Cerebellum (tissue), 4 donors: ENCODE measurements at places on chromosomes 6 and 20. TPM values are rescaled to one million over a fixed set of nuclear protein-coding genes. Genes with fewer than 3 reads are reported as not detected.
A peak's percentile ranks its signal among the peaks of the same experiment; 100 is the strongest.

DNA sequence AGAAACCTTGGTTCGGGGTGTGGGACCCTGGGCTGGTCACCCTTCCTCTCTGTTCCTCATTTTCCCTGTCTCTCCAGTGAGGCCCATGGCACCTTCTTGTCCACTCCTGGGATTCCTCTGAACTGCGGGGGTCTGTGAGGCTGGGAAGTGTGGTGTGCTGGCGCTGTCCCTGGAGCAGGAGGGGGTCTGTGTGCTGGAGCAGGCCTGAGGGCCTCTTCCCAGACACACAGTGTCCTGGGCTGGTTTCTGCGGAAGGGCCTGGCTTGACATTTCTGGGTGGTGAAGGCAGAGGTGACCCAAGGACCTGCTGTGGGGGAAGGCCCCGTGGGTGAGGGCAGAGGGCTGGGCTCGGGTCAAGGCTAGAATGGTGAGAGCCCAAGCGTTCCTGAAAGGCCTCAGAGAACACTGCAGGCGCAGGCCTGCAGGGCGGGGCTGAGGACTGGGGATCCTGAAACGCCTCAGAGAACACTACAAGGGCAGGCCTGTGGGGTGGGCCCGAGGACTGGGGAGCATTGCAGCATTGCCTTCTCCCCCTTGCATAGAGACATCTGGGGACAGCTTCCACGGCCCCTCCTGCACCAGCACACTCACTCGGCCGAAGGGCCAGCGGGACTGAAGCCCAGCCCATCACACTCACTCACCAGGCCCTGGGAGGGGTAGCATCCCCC is 10.6 kb upstream of the BAK1 start:
- no peak for DNase-seq

DNA sequence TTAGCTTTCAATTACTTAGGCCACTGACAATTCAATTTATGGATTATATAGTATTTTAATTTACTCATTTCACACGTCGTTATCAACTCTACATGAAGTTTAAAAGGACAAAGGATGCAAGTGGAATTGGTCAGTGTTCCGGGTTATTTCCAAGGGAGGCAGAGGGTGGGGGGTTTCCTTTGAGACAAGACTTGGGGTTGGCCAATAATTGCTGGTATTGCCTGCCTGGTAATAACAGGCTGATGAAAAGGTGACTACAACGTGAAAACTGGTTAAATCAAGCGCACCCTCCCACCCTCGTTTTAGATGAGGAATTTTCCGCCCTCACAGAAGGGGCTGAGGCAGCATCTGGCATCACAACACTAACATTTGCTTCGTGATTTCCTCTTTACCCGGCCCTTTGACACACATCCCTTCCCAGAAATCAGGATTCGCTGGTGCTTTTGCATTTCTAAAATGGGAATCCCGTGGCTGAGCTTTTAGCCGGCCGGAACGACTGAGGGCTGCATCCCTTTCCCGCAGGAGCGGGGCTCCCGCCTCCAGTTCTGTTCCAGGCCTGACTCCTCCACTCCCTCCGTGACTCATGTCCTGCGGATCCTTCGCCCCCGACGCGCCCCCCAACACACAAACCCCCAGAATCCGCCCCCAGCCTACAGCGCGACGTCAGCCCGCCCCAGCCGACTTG is 999 bp upstream of the PIM1 start:
- peak; percentile 50 for DNase-seq

DNA sequence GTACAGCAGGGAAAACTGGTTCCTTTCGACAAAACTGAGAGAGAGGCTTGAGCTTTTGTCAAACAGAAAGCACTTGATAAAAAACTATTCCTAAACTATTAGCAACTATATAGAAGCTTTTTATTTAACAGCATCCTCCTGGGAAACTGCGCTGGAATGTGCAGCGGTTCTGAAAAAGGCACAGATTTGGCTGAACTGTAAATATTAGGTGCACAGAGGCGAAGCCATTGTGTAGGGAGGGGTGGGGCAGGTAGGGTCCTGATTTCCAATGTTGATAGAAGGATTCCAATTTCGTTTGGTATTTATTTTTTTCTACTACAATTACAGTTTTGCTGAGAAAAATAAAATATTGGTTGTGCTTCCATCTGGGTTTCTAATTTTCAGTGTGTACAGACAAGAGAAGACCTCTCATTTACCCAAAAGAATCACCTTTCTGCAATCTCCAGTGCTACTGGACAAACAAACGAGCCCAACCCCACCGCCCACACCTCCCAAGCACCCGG is 698 bp upstream of the SH3BGRL2 start:
- no peak for DNase-seq

- no peak for DNase-seq
These were observed 10.5 kb downstream of the SYNGAP1 start for GRCh38 chr6:33430334-33430733.

DNA sequence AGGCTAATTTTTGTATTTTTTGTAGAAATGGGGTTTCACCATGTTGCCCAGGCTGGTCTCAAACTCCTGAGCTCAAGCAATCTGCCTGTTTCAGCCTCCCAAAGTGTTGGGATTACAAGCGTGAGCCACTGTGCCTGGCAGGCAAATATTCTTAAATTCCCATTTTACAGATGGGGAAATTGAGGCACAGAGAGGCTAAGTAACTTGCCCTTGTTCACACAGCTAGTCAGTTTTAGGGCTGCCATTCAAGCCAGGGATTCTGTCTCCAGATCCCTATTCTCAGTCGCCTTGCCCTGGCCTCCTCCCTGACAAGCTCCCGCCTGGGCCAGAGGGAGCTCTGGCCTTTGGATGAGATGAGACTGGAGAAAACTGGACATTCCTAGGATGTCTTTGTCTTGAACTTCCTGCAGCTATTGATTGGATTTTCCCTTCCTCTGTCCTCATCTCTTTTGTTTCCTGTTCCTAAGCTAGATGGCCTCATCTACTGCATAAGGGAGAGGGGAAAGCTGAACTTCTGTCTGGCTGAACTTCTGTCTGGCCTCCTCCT is 90.5 kb downstream of the NDUFAF5 start:
- DNase-seq = no peak

DNA sequence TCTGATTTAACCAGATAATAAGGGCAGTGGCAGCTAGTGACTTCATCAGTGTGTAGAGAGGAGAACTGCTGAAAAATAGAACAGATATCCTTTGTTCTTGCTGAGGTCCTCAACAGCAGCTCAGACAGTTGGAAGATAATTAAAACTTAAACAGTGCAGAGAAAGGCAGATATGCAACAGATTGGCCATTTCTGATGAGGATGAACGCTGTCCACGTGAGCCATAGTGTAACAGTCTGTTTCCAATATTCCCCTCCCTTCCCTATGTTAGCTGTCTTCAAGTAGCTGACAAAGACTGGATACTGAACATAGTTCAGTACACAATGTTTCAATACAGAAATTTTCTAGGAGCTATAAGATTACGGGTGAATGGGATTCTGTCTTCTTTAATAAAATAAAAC is 291.4 kb downstream of the BTBD9 start:
- no peak for DNase-seq

- DNase-seq = no peak
These were observed 5.5 kb downstream of the ELMO2 start for GRCh38 chr20:46400828-46401477.

- no peak for DNase-seq
These were observed 42.5 kb downstream of the ID4 start for GRCh38 chr6:19879663-19880062.

GRCh38 chr20:19381947-19382346 is 169.5 kb downstream of the SLC24A3 start:
- DNase-seq = no peak

GRCh38 chr6:112254921-112255320 is 554 bp upstream of the LAMA4 start:
- DNase-seq = no peak

DNA sequence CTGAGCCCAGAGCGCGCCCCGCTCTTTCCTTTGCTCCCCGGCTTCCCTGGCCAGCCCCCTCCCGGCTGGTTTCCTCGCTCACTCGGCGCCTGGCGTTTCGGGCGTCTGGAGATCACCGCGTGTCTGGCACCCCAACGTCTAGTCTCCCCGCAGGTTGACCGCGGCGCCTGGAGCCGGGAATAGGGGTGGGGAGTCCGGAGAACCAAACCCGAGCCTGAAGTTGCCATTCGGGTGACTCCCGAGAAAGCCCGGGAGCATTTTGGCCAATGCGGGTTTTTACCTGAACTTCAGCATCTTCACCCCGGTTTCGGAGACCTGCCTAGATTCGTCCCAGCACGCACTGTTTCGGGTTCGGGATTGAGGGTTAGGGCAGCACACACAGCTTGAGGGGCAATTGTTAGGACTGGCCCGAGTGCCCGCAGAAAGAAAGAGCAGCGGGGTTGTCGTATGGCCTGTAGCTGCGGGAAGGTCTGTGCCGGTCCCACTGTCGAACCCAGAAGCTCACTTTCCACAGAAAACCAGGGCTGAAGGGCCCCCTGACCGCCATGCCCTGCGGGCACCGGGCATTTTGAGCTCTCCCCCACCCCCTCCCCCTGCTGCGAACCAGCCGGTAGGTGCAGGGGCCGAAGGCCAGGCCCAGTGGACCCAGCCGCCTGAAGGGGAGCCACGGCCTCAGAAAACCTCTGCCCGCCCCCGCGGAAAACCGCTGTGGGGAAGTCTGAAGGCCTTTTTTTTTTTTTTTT is 2.1 kb downstream of the FOXP4 start:
- no peak for DNase-seq

DNA sequence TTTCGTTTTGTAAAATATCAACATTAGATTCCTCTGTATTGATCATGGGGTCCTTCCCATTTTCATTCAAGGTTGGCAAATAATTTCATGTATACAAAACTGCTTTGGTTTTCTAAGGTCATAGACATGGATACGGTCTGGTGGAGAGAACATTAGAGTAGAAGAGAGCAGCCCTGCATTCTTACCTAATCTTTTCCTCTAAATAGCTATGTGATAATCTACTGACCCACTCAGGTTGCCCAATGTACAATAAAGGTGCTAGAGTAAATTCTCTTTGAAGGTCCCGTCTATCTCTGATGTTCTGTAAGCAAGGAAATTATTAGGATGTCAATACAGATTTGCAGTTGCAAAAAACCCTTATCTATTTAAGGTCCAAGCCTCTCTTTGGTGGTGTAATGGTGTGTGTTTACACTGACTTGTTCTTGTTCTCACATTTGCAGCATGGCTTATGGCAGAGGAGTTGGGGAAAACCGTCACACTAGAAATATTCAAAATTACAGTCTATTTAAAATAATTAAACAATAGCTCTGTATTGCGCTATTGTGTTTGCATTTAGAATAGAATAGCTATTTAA is 31.2 kb upstream of the NOX3 start:
- no peak for DNase-seq

DNA sequence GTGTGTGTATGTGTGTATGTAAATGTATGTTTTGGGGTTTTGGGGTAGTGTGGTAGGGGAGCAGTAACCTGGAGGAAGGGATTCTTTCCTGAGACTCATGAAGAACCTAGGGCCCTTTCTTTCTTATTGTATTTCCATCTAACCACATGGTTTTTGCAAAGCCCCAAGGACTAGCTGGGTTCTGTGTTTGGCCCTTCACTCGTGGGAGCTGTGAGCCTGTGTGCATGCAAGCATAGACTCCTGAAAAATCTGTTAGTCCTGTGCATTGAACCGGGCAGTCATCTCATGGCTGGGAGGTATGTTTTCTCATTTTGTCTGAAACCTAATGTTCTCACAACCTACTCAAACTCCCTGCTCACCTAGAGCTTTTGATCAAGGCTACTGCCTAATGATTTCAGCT is 219.1 kb downstream of the PHACTR1 start:
- no peak for DNase-seq

DNA sequence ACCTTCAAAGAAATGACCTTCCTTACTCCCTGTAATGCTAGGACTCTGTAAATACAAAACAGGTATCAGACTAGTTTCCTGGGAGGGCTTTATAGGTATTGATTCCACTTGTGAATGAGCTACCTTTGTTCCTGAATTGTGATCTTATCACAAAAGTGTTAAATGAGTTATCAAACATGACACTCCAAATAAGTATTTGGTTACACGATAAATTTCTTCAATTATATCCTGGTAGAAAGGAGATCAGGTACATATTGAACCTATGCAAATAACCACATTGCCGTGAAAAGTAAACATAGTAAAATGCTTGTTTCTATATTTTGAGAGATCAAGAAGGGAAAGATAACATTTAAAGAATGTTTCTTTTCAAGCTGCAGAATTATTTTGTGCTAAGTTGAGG is 285.3 kb downstream of the HIVEP2 start:
- no peak for DNase-seq

GRCh38 chr6:90028995-90029635 is 134.8 kb downstream of the GJA10 start:
- no peak for DNase-seq

- DNase-seq = no peak
These were observed 127.8 kb downstream of the SOD2 start for GRCh38 chr6:159565181-159565710.

- DNase-seq = no peak
These were observed 11.6 kb upstream of the ARMC12 start for GRCh38 chr6:35725081-35725708.

- DNase-seq = no peak
These were observed 78.5 kb downstream of the SSR1 start for GRCh38 chr6:7234547-7234946.

- DNase-seq = peak; percentile 66
These were observed 3.3 kb downstream of the SPEF1 start for GRCh38 chr20:3777716-3778629.

GRCh38 chr6:132132422-132132821 is 181.2 kb upstream of the CCN2 start:
- DNase-seq = no peak

GRCh38 chr6:3872370-3872854 is 23.2 kb downstream of the FAM50B start:
- no peak for DNase-seq

GRCh38 chr20:33709398-33709797 is 10.7 kb downstream of the PXMP4 start:
- DNase-seq = no peak

GRCh38 chr6:90249034-90249433 is 47.6 kb downstream of the BACH2 start:
- no peak for DNase-seq

DNA sequence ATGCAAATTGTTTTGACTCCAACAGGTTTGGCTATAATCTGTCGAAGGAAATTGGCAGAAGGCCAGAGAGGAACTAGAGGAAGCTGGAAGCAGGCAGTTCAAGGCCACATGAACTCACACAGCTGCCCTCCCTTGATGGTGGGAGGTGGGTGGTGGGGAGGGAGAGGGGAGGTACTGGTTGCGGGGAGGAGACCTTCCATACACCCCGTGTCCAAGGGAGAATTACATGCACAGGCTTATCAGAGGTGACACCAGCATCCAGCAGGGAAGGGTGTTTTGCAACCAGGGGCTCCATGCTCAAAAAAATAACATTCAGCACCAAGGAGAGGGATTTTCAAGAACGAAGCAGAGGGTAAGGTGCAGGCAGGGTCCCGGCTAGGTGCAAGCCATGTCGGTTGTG is 9.1 kb downstream of the PRND start:
- DNase-seq = no peak

GRCh38 chr20:53623454-53624211 is 30.0 kb upstream of the ZNF217 start:
- DNase-seq = no peak

PSMB1 gene
- total RNA-seq = 105 TPM

UFL1 gene
- total RNA-seq = 17.1 TPM

FITM2 gene
- 9.0 TPM for total RNA-seq

OR2H1 gene
- total RNA-seq = not detected

HLA-DQB1 gene
- not detected for total RNA-seq

PLEKHG1 gene
- 45.2 TPM for total RNA-seq

GSTA2 gene
- not detected for total RNA-seq

FOXC1 gene
- 8.9 TPM for total RNA-seq

ZBTB46 gene
- 20.3 TPM for total RNA-seq

HSPA12B gene
- 3.3 TPM for total RNA-seq

TAP1 gene
- total RNA-seq = 5.3 TPM

CRISP2 gene
- 0.54 TPM for total RNA-seq

XKR7 gene
- total RNA-seq = 20.0 TPM

SMIM28 gene
- total RNA-seq = not detected

CYP24A1 gene
- total RNA-seq = 1.1 TPM
